Activated naive CD4-positive, alpha-beta T cell treated with anti-CD3 and anti-CD28 coated beads for 36 hours (primary cell): ENCODE measurements at places on chromosomes 11 and 22.

GRCh38 chr22:24304062-24304675 lies 33.5 kb downstream of the SPECC1L start:
- peak; percentile 19 for DNase-seq

- DNase-seq: no peak
Measured at GRCh38 chr22:37470087-37470445, 16.1 kb downstream of the MFNG start.

DNA sequence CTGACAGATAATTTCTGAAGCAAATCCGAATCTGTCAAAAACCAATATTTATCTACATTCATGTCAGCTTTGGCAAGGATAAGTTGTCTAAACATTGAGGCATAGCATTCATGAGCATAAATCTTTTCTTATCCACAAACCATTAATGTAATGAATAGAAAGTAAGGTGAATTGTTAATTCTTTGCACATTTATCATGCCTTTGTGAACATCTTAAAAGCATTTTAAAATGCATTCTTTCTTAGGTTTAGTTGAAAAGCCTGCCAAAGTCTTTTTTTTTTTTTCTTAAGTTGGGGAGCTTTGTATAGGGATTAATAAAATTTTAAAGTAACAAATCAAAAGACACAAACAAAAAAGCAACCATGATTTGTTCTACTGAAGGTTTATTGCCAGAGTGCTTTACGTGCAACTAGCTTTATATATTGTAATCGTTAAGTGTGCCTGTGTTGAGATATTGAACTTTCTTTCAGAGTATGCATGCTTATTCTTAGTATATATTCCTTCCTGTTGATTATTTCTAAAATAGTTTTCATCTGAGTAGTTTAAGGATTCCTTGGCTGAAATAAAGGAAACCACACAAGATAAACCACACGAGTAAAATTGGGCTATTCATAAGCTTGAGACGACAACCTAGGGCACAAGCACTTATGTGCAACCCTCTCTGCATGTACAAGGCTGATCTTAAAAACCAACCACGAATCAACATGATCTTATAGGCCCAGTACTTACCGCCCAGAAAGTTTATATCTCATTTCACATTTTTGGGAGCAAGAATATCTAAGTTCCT lies 1110.9 kb upstream of the CNTN5 start:
- no peak for DNase-seq

- DNase-seq: no peak
Measured at GRCh38 chr11:131486100-131486499, 115.7 kb downstream of the NTM start.

DNA sequence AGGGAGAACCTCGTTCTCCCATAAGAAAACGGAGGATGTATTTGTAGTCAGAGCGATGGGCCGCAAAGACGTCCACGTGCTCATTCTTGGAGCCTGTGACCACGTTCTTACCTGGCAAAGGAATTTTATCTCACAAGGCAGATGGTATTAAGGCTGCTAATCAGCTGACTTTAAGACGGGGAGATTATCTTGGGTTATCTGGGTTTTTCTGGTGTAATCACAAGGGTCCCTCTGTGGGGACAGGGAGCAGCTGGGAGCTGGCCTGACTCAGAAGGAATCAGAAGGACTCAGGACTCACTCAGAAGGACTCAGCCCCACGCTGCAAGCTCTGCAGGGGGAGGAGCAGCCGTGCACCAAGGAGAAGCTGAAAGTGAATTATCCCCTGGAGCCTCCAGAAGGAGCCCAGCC lies 7.5 kb upstream of the SIGIRR start:
- no peak for DNase-seq

- no peak for DNase-seq
Measured at GRCh38 chr11:128599729-128600128, 12.4 kb upstream of the ETS1 start.

DNA sequence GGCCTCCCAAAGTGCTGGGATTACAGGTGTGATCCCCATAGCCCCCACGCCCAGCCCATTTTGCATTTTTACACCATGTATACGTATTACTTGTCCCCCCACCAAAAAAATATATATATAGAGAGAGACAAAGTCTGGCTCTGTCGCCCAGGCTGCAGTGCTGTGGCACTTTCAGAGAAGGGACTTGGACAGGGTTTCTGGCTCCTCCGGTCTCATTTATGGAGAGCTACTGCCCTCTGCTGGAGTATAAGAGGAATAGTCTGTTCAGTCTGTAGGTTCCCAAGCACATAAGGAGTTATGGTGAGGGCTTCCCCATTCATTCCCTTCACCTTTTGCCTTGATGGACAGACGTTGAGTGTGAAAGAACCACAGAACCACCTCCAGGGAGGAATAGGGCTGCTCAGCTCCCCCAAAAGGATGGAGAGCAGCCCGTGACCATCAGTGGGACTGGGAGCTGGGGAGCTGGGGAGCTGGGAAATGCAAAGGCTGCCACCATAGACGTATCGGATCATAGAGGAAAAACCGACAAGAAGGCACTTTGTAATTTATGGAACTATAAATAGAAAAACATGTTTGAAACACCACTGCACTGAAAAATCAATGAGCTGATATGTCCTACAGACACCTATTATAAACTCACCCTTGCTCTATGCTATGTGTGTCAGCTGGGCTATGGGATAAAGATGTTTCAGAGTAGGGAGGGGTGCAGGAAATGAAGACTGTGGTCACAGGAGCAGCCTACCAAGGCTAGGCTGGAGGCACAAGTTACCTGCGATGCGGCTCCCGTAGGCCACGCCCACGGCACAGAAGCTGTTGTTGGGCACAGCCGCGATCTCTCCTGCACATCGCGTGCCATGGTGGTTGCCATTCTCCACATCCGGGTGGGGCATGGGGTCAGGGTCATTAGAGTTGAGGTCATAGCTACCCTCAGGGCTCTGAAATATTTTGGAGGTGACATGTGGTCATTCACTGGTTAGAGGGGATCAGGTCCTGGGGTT lies 5.2 kb downstream of the PCSK7 start:
- peak; percentile 53 for DNase-seq

DNA sequence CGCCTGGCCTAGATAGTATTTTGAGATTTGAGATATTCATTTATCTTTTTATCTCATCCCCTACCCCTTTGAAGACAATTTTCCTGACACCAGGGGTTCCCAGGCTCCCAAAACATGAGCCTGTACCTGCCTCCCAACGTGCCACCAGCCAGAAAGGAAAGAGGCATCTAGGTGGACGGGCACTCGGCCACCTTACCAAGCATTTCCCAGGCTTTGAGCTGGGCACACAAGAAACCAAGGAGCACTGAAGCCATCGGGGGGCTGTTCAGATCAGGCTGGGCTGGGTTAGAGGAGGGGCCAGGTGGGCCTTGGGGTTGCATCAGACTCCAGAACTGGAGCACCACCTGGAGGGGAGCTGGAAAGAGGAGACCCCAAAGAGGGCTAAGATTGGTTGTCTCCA lies 28.5 kb upstream of the BAIAP2L2 start:
- no peak for DNase-seq

DNA sequence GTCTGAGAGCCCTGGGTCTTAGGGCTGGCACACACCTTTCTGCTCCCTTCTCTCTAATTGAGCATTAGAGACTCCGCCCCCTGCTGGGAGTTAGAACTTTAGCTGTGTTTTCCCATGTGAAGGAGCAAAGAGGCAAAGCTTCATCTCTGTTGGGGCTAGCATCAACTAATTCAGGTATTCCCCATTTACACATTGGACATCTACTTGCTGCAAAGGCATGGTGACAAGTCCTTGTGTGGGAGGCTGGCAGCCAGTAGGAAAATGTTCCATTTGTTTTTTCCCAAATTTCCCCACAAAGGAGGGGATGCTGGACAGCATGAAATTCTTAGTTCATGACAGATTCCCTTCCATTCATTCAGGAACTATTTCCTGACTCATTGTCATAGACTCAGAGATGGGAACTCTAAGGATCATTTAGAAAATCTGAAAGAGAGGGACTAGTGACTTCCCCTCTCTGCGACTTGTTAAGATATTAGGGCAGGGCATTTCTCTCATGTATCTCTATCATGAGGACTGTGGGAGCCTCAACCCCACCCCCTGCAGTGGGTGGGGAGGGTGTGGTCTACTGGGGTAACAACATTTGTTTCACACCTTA lies 3.6 kb downstream of the CD44 start:
- DNase-seq: peak; percentile 86

DNA sequence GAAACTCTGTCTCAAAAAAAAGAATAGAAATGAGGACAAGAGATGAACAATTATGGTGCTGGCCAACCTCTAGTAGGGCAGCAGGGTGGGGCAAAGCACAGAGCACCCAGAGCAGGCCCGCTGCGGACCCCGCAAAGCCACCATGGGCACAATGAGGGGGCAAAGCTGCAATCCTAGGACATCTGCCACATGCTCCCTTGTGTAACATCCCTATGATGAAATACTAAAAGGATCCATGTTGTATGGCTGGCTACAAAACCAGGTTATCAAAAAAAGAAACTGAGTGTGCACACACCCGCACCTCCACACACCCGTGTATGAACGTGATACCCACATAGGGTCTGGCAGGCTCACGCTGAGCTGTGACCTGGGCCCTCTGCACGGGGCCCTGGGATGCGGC lies 7.4 kb downstream of the ATP5MGL start:
- DNase-seq: no peak

DNA sequence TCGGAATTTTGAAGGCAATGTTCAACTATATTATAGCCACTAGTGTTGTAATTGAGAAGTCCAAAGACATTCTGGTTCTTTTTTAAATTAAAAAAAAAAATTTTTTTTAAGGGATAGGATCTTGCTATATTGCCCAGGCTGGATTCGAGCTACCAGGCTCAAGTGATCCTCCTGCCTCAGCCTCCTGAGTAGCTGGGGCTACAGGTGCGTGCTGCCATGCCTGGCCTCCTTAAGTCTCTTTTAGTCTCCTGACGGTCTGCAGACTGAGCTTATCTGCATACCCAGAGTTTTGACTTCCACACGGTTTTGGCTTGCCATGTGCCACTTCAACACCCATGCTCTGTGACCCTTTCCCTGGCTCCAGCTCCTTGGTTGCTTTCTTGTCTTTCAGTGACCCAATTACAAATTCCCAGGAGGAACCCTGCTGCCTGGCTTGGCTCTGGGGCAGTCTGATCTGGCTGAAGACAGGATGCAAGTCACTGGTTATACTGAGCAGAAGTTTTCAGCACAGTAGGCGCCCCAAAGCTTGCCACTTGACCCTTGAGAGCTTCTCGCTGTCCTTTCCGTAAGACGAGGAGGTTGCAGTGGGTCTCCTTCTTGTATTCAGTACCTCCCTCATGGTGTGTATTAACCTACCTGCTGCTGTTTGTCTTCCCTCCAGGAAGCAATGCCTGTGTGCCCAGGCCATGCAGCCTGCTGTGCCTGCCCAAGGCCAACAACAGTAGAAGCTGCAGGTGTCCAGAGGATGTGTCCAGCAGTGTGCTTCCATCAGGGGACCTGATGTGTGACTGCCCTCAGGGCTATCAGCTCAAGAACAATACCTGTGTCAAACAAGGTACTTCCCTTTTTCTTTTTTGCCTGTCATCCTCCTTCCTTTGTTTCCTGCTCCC lies 113.8 kb upstream of the SORL1-AS1 start:
- no peak for DNase-seq

DNA sequence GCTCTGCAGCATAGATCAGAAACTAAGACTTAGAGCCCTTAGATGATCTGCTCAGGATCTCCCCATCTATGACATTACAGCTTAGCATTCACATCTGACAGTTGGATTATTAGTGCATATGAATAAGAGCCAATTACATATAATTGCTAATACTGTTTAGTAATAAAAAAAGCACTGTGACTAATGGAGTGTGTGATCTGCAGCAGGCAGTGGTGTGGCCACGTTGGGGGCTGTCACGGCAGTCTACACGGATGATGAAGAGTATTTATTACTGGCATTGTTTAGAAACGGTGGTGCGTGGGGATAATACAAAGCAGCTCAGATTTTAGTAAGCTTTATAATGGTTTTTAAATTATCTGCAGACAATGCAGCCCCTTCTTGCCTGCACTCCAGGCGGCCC lies 93.5 kb upstream of the TIMP3 start:
- no peak for DNase-seq

- peak; percentile 91 for DNase-seq
Measured at GRCh38 chr11:67268081-67268961, 2.0 kb downstream of the GRK2 start.

DNA sequence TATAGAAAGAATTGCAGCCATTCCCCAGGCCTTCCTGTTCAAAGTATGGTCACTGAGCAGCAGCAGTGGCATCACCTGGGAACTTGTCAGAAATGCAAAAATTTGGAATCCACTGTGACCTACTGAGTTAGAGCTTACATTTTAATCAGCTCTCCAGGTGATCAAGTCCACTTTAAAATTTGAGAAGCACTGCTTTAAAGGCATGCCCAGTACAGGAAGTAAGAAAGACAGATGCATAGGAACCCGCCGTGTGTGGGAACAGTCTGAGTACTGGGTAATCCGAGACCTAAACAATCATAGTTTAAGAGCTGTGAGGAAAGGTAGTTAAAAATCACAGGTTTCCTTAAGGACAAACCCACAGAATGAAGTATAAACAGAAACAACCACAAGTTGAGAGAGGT lies 462.4 kb downstream of the RAB38 start:
- DNase-seq: no peak

- no peak for DNase-seq
Measured at GRCh38 chr11:70161043-70161625, 42.0 kb upstream of the FADD start.

DNA sequence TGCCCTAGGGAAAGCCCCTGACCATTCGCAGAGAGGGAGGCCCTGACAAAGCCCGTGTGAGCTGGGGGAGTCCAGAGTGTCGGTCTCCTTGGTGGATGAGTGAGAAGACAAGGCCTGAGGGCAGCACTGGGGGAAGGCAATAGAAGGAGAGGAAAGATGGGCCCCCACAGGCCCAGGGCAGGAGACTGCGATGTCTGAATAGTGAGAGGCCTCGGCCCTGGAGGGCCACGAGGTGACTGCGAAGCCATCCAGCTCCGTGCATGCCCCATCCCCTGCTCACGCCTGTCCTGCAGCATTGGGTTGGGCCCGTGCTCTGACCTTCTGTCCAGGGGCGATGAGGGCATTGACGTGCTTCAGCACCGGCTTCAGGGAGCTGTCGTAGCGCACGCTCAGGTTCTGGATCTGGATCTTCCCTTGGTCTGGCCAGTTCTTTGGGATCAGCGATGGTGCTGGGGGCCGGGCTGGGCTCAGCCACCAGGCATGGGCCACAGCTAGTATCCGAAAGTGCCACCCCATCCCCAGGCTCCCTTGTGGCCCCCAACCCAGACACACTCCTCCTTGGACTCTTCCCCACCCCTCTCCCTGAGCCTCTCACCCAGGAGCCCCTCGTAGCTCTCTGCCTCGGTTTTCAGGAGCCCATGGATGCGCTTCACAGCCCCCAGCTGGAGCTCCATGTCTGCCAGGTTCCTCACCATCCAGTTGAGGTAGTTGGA lies 8.3 kb upstream of the KCNJ11 start:
- DNase-seq: no peak
